Chondrocyte (in vitro differentiated cells): ENCODE measurements at places on chromosomes 5 and 9. TPM values are rescaled to one million over a fixed set of nuclear protein-coding genes. Genes with fewer than 3 reads are reported as not detected.

DNA sequence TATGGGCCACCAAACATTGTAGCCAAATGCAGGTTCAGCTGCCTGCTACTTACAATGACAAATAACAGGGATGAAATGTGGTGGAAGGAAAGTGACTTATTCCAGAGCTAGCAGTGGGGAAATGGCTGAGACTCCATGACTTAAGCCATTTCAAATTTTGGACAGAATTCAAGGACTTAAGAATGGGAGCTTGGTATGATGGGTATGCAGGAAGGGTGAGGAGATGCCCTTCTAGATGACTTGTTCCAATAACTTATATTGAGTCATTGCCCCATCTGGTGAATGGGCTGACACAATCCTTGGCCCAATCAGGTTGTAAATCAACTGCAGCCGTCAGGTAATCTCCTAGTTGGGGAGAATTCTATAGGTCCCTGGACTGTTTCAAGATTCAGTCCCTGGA, 230.7 kb upstream of the SGCD start:
- no peak overlapping the region for H3K27ac ChIP-seq
- no peak overlapping the region for H3K4me3 ChIP-seq
- no peak for DNase-seq
- no peaks in the 10 kb centered on the region for H3K4me1 ChIP-seq
- no peaks in the 10 kb centered on the region for H3K36me3 ChIP-seq

- peaks cover 2% of the 10 kb centered on the region for H3K27me3 ChIP-seq
- no peak for DNase-seq
- peaks cover 2% of the 10 kb centered on the region for H3K36me3 ChIP-seq
- no peak overlapping the region for H3K27ac ChIP-seq
Observed at GRCh38 chr9:117597977-117598376, 106.2 kb upstream of the TLR4 start.

DNA sequence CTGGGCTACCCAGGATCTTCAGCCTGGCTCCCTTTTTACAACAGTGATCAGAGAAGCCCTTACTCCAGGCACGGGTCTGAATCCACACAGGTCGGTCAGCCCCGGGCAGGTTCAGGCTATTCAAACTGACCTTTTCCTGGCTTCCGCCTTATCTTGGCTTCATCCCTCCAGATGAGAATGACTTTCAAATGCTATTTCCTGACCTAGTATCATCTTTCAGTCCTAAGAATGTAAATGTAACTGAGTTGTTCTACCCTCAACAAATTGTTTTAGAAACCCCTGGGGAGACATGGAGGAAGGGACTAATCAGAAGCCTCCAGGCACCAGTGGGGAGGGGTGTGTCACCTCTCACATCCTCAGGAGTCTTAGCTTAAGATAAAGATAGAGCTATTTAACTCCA, 213.2 kb downstream of the EPB41L4A start:
- no peak for DNase-seq
- peaks cover 5% of the 10 kb centered on the region for H3K4me1 ChIP-seq
- no peak overlapping the region for H3K27ac ChIP-seq
- no peak overlapping the region for H3K4me3 ChIP-seq
- peaks cover 9% of the 10 kb centered on the region for H3K27me3 ChIP-seq

The ANXA1 gene
- 294 to 376 TPM (median 369 TPM) in 3 replicates for total RNA-seq

DNA sequence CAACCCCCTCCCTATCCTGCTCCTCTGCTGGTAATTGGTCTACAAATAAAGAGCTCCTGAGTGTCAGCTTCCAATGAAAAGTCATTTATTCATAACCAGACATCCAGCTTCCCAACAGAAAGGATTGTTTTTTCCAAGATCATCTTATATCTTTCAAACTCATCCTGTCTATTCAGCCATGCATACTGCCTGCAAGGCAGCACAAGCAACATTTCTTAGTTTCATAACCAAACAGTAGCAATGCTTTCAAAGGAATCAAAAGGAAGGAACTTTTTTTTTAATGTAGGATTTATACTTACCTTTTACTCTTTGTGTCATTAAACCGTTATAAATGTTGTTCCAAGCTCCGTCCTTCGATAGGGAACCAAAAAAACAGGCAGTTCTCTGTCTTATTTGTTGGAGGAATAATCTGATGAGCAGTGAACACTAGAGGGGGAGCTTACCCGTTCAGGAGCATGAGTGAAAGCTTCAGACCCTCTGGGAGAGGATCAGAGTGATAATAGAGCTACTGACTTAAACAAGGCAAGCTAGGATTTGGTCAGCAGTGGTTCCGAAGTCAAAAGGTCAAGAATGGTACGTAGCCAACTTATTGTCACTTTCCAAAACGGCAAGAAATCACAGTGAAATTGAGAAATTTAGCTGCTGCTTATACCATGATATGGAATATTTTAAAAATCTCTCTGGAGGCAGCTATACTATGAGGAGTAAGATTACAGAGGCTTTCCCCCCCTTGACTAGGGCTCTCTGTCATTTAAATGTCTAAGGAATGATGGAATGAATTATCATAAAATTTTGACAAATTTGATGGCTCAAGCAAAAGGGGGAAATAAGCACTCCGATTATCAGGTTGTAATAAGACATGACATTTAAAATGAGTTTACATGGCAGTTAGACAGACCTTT, 892.9 kb downstream of the NR2F1-AS1 start:
- no peaks in the 10 kb centered on the region for H3K36me3 ChIP-seq
- H3K4me1 ChIP-seq, result peaks cover 19% of the 10 kb centered on the region
- H3K4me3 ChIP-seq, result no peak overlapping the region
- H3K27me3 ChIP-seq, result no peaks in the 10 kb centered on the region
- H3K27ac ChIP-seq, result no peak overlapping the region

- no peak overlapping the region for H3K4me3 ChIP-seq
- H3K27me3 ChIP-seq, result no peaks in the 10 kb centered on the region
- no peak for DNase-seq
- H3K36me3 ChIP-seq, result peaks cover 41% of the 10 kb centered on the region
- peaks cover 7% of the 10 kb centered on the region for H3K4me1 ChIP-seq
Observed at GRCh38 chr9:36346569-36346968, 53.5 kb downstream of the RNF38 start.

DNA sequence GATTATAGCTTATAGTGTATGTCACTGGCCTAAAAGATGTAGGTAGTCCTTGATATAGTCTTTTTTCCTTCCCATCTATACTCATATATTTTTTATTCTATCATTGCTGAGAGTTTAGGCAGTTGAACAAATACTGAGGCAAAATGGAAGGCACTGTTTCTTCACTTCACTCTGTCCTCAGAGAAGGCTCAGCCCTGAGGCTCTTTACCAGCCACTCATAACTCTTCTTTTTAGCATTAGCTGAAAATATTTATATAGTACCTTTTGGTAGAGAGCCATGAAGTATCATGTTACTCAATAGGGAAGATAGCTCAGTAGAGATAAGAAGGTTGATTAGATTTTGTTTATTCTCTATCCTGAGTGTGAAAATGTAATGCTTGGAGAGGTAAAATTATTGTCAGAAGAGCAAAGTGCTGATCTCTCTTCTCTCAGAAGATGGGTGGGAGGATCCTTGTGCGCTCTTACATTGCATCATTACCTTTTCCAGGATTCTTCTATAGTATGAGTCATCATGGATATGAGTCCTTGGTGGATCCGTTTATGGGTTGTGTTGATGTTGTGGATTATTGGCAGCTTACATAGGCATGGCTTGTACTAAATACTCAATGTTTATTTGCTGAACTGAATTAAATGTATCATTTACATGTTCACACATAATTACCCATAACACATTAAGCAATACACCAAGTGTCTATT, 88.1 kb downstream of the ANXA1 start:
- no peaks in the 10 kb centered on the region for H3K4me1 ChIP-seq
- H3K27ac ChIP-seq, result no peak overlapping the region
- H3K4me3 ChIP-seq, result no peak overlapping the region
- no peaks in the 10 kb centered on the region for H3K36me3 ChIP-seq
